Mesothelial cell of epicardium (in vitro differentiated cells): ENCODE measurements at places on chromosomes 7 and 10. TPM values are rescaled to one million over a fixed set of nuclear protein-coding genes. Genes with fewer than 3 reads are reported as not detected.

The BTBD16 gene
- not detected in 3 replicates for total RNA-seq

The GIMAP5 gene
- not detected in 3 replicates for total RNA-seq

DNA sequence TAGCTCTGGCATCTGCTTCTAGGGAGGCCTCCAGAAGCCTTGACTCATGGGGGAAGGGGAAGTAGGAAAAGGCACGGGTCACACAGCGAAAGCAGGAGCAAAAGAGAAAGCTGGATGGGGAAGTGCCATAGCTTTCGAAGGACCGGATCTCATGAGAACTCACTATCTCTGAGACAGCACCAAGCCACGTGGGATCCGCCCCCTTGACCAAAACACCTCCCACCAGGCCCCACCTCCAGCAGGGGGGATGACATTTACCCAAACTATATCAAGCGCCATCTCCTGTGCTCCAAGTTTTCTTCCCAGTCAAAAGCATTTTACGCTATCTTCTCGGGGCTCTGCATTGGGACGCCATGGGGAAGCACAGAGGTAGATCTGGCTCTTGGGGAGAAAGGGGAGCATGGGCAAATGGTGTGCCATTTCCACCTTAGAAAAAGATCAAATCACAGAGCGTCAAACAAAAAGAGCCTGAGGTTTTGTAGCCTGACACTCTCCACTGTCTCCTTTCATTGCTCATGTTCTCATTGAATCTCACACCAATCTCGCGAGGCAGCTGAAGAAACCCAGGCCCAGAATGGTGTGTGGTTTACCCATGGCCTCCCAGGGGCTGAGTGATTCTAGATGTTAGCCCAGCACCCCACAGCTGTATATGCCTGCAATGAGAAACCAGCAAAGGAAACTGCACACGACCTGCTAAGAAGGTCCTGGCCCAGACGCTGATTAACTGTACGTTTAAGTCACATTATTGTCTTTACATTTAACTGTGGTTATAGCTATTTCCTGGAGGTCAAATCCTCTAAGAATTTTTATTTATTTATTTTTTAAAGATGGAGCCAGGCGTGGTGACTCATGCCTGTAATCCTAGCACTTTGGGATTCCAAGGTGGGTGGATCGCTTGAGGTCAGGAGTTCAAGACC is 8.1 kb upstream of the OLAH start:
- no peaks in the 10 kb centered on the region for H3K4me1 ChIP-seq
- no peak for DNase-seq
- H3K4me3 ChIP-seq = no peak overlapping the region
- H3K27me3 ChIP-seq = no peaks in the 10 kb centered on the region

The PRPF18 gene
- 18.9 to 19.8 TPM (median 19.0 TPM) in 3 replicates for total RNA-seq

DNA sequence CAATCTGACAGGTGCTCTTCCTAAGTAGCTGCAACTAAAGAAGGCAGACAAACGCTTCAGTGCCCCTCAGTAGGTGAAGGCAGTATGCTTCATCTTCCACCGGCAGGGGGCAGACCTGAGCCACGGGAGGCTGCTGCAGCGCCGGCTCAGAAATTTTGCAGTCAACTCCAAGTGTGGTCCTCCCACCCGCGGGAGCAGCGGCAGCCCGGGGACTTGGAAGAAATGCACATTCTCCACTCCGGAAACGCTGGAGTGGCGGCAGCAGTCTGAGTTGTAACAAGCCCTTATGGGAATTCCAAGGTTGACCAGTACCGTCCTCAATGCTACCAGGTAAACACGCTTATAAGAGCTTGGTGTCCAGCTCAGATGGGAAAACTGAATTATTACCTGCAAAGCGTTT is 3.4 kb downstream of the IGFBP3 start:
- peaks cover 38% of the 10 kb centered on the region for H3K36me3 ChIP-seq
- H3K27me3 ChIP-seq = no peaks in the 10 kb centered on the region
- peaks cover 54% of the 10 kb centered on the region for H3K4me1 ChIP-seq
- peak; percentile 78 for DNase-seq
- peak overlapping the region; percentile 82 for H3K27ac ChIP-seq

The XRCC2 gene
- 6.7 to 7.3 TPM (median 7.0 TPM) in 3 replicates for total RNA-seq

- H3K27ac ChIP-seq = no peak overlapping the region
- peaks cover 12% of the 10 kb centered on the region for H3K4me1 ChIP-seq
- peaks cover 11% of the 10 kb centered on the region for H3K27me3 ChIP-seq
- DNase-seq = no peak
- H3K36me3 ChIP-seq = no peaks in the 10 kb centered on the region
- H3K4me3 ChIP-seq = no peak overlapping the region
These were observed 13.0 kb downstream of the GALNT17 start for GRCh38 chr7:71144963-71145362.

DNA sequence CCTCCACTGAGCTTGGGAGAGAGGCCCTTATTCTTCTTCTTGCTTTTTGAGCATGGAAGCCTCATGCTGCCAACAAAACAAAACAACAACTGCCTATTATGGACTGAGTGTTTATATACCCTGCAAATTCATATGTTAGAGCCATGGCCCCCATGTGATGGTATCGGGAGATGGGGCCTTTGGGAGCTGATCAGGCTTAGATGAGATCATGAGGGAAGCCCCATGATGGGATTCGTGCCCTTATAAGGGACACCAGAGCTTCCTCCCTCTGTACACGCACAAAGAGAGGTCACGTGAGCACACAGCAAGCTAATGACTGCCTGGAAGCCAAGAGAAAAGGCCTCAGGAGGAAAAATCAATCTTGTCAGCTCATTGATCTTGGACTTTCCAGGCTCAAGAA is 235.0 kb downstream of the FANK1 start:
- H3K4me3 ChIP-seq = no peak overlapping the region
- DNase-seq = peak; percentile 25
- H3K4me1 ChIP-seq = peaks cover 22% of the 10 kb centered on the region
- no peaks in the 10 kb centered on the region for H3K36me3 ChIP-seq
- peak overlapping the region; percentile 26 for H3K27ac ChIP-seq

DNA sequence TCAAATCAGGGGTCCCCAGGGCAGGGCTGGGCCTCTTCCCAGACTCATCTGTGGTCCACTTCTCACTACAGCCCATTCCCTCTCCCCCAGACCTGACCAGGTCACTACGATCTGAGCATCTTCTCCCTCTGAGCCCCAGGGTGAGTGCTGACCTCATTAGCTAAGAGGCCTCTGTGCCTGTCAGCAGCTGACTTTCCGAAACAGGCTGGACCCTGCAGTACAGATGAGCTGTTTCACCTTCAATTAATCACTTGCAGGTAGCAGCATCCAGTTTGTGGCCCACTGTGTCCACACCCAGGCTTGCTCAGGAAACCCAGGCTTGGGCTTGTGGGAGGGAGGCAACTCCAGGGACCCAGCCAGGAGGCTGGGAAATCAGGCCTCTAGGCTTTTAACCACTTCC is 24.3 kb downstream of the SRRM3 start:
- no peaks in the 10 kb centered on the region for H3K36me3 ChIP-seq
- no peaks in the 10 kb centered on the region for H3K4me1 ChIP-seq
- no peak for DNase-seq
- no peak overlapping the region for H3K4me3 ChIP-seq
- peaks cover 56% of the 10 kb centered on the region for H3K27me3 ChIP-seq
- H3K27ac ChIP-seq = no peak overlapping the region

- H3K27me3 ChIP-seq = peaks cover 5% of the 10 kb centered on the region
- H3K4me3 ChIP-seq = no peak overlapping the region
- no peaks in the 10 kb centered on the region for H3K36me3 ChIP-seq
- H3K4me1 ChIP-seq = no peaks in the 10 kb centered on the region
These were observed 18.8 kb upstream of the SORBS1 start for GRCh38 chr10:95579835-95580535.

- no peak overlapping the region for H3K27ac ChIP-seq
- no peak for DNase-seq
- no peak overlapping the region for H3K4me3 ChIP-seq
- H3K4me1 ChIP-seq = no peaks in the 10 kb centered on the region
These were observed 49.0 kb downstream of the TMEM270 start for GRCh38 chr7:73909996-73910395.

- H3K27ac ChIP-seq = no peak overlapping the region
- no peaks in the 10 kb centered on the region for H3K36me3 ChIP-seq
- peaks cover 15% of the 10 kb centered on the region for H3K4me1 ChIP-seq
- no peak for DNase-seq
- H3K4me3 ChIP-seq = no peak overlapping the region
These were observed 59.2 kb downstream of the PWWP2B start for GRCh38 chr10:132455986-132456847.

- no peak for DNase-seq
- no peaks in the 10 kb centered on the region for H3K36me3 ChIP-seq
- H3K27me3 ChIP-seq = peaks cover 3% of the 10 kb centered on the region
- H3K4me3 ChIP-seq = no peak overlapping the region
These were observed 217.0 kb upstream of the PODXL start for GRCh38 chr7:131773413-131773812.

GRCh38 chr10:72323108-72323749 is 31.5 kb downstream of the DNAJB12 start:
- H3K4me1 ChIP-seq = peaks cover 53% of the 10 kb centered on the region
- no peak overlapping the region for H3K4me3 ChIP-seq

GRCh38 chr7:117269417-117269816 is 53.4 kb downstream of the WNT2 start:
- H3K27me3 ChIP-seq = no peaks in the 10 kb centered on the region
- no peak overlapping the region for H3K4me3 ChIP-seq
- H3K36me3 ChIP-seq = no peaks in the 10 kb centered on the region
- H3K4me1 ChIP-seq = peaks cover 28% of the 10 kb centered on the region

The EZH2 gene
- 27.4 to 29.2 TPM (median 28.6 TPM) in 3 replicates for total RNA-seq

The EFCAB10 gene
- not detected in 3 replicates for total RNA-seq

- H3K4me1 ChIP-seq = no peaks in the 10 kb centered on the region
- no peak overlapping the region for H3K27ac ChIP-seq
- H3K4me3 ChIP-seq = no peak overlapping the region
- H3K36me3 ChIP-seq = peaks cover 7% of the 10 kb centered on the region
- H3K27me3 ChIP-seq = no peaks in the 10 kb centered on the region
These were observed 58.8 kb downstream of the ZNF518A start for GRCh38 chr10:96188916-96189315.

The NRAP gene
- not detected in 3 replicates for total RNA-seq

The CDHR1 gene
- total RNA-seq = 0.16 to 0.25 TPM (median 0.24 TPM) in 3 replicates
